Lower lobe of right lung (tissue), 2 donors: ENCODE measurements at places on chromosomes 2 and 18. TPM values are rescaled to one million over a fixed set of nuclear protein-coding genes. Genes with fewer than 3 reads are reported as not detected.

KCTD18 gene
- total RNA-seq, result 14.3 TPM

GALM gene
- total RNA-seq, result 17.7 TPM

FSIP2 gene
- total RNA-seq, result 0.27 TPM

TTN gene
- 40.3 TPM for total RNA-seq

AMER3 gene
- not detected for total RNA-seq

ACTR1B gene
- 56.0 TPM for total RNA-seq

C2orf80 gene
- total RNA-seq, result not detected

DES gene
- 64.5 TPM for total RNA-seq

WDFY1 gene
- total RNA-seq, result 45.5 TPM

SAG gene
- not detected for total RNA-seq

CPLX4 gene
- total RNA-seq, result not detected

DNPEP gene
- 79.5 TPM for total RNA-seq

COLEC11 gene
- 0.30 TPM for total RNA-seq

MOGAT1 gene
- 3.2 TPM for total RNA-seq

FBXO36 gene
- 3.3 TPM for total RNA-seq

REEP1 gene
- 6.9 TPM for total RNA-seq

PLCL1 gene
- 6.3 TPM for total RNA-seq

DNAJC5G gene
- not detected for total RNA-seq

NOSTRIN gene
- 45.2 TPM for total RNA-seq

GALNT13 gene
- 2.4 TPM for total RNA-seq

NGEF gene
- 1.7 TPM for total RNA-seq

PRADC1 gene
- total RNA-seq, result 14.8 TPM

KIAA1328 gene
- 17.8 TPM for total RNA-seq

CRYGD gene
- total RNA-seq, result not detected

CLEC4F gene
- 0.71 TPM for total RNA-seq

TEX51 gene
- total RNA-seq, result not detected

NT5DC4 gene
- 0.53 TPM for total RNA-seq

LTBP1 gene
- total RNA-seq, result 34.7 TPM

PLA2R1 gene
- 5.6 TPM for total RNA-seq

FAP gene
- 3.4 TPM for total RNA-seq

BCS1L gene
- 26.7 TPM for total RNA-seq

LHCGR gene
- 0.30 TPM for total RNA-seq

FAM228A gene
- 0.89 TPM for total RNA-seq
